ENCODE measurements at places on chromosomes 7 and 10. TPM values are rescaled to one million over a fixed set of nuclear protein-coding genes. Genes with fewer than 3 reads are reported as not detected.

The PGAM2 gene
- 671 TPM for total RNA-seq

The FRMD4A gene
- total RNA-seq = 26.1 TPM

The TMEM229A gene
- total RNA-seq = not detected

- H3K27me3 ChIP-seq = peaks cover 78% of the 10 kb centered on the region
- H3K27ac ChIP-seq = no peak overlapping the region
- no peak for DNase-seq
- no peaks in the 10 kb centered on the region for H3K4me1 ChIP-seq
These were observed 14.8 kb downstream of the SRRM3 start for GRCh38 chr7:76216381-76217082.

DNA sequence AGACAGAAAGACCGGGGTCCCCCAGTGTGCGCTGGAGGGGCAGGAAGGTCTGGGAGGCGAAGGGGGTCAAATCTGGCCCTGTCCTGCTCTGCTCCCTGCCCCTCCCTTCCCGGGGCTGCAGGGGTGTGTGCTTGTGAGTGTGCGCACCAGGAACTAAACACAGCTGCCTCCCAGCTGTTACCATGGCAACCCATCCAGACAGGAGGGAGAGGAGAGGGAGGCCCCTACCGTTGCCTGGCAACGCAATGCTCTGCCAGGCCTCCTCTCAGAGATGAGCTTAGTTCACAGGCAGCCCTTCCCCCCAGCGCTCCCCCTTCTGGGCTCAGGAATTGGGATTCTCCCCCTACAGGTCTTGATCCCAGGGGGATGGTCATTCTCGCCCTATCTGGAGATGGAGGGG lies 6.1 kb downstream of the NYAP1 start:
- no peaks in the 10 kb centered on the region for H3K27me3 ChIP-seq
- no peak overlapping the region for H3K27ac ChIP-seq
- no peak for DNase-seq
- no peak overlapping the region for H3K4me3 ChIP-seq
